ENCODE measurements at places on chromosomes 6 and 20.

DNA sequence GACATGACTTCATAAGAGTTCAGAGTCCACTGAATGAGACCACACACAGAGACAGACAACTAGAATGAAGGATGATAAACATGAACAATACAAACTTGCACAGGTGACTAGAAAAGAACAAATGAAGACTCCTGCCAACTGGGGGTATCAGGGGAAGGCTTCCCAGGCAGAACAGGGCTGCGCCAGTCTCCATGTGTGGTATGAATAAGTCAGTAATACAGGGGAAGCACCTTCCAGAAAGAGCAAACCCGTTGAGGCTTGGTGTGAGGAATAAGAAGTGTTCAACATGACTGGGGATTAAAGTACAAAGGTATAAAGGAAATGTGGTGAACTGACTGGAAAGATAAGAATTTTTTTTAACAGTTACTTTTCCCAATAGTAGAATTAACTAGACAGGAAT is 3.7 kb upstream of the SLC17A2 start:
- no peak for DNase-seq

- no peak for DNase-seq
These were observed 9.2 kb downstream of the CYB5R4 start for GRCh38 chr6:83868639-83869038.

DNA sequence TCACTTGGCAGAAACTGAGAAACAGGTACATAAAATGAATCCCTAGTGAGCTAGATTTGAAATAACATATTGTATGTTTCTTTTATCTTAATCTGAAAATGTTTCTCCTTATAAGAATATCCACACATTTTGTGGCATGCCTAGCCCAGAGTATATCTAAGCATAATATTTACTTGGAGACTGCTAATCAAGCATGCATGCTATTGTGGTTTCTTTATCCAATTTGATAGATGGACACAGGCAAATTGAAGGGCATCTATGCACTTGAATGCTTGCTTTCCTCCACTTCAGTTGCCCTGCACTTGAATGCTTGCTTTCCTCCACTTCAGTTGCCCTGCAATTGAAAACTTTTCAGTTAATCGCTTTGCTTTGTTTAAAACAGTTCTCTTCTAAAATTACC is 729.8 kb downstream of the TBC1D32 start:
- no peak for DNase-seq

GRCh38 chr6:43749461-43749860 is 20.6 kb upstream of the VEGFA start:
- DNase-seq, result no peak

DNA sequence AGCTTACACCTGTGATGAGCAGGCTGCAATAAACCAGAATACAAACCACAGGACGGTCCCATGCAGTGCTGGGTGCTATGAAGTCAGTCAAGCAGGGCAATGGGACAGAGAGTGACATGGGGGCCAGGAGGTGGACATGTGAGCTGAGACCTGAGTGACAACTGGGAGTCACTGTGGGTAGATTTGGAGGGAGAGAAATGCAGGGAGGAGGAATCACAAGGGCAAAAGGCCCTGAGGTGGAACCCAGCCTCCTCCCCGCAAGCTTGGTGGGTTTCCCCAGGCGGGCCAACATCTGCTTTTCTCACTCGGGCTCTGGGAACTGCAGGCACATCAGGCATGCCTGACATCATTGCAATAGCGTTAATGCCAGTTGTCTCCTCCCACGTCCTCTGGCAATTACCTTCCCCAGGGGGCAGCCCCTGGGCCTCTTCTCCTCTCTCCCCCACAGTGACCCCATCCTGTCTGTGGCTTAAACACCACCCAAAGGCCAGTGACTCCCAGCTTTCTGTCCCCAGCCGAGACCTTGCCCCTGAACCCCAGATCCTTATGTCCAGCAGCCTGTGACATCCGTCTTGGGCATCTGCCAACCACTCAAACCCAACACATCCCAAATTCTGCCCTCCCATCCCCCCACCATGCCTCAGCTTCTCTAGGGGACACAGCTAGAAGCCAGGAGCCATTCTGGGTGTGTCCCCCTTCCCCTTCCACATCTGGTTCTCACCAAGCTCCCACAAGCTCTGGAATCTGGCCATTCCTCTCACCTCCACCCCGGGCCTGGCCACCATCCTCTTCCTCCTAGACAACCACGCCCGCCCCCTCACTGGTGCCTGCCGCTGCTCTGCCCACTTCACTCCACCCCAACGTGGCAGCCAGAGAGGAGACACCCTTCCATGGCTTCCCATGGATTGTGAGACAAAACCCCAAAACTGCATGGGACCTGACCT is 28.2 kb downstream of the PDRG1 start:
- DNase-seq, result no peak

DNA sequence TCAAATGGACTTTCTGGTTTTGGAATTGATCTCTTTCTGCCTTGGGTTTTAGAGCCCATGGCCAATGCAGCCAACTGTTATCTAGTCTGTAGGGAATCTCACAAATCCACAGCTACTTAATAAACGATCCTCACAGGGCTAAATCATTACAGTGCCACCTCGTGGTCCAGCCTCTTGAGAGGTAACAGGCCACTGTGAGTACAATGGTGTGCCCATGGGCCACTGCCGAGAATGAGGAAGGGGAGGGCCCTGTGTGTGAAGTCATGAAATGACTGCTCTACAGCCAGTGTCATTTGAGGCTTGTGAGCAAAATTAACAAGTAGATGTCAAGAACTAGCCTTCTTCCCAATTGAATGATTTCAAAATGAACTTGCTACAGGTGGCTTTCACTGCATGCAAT is 54.3 kb upstream of the GMPR start:
- DNase-seq, result peak; percentile 41

DNA sequence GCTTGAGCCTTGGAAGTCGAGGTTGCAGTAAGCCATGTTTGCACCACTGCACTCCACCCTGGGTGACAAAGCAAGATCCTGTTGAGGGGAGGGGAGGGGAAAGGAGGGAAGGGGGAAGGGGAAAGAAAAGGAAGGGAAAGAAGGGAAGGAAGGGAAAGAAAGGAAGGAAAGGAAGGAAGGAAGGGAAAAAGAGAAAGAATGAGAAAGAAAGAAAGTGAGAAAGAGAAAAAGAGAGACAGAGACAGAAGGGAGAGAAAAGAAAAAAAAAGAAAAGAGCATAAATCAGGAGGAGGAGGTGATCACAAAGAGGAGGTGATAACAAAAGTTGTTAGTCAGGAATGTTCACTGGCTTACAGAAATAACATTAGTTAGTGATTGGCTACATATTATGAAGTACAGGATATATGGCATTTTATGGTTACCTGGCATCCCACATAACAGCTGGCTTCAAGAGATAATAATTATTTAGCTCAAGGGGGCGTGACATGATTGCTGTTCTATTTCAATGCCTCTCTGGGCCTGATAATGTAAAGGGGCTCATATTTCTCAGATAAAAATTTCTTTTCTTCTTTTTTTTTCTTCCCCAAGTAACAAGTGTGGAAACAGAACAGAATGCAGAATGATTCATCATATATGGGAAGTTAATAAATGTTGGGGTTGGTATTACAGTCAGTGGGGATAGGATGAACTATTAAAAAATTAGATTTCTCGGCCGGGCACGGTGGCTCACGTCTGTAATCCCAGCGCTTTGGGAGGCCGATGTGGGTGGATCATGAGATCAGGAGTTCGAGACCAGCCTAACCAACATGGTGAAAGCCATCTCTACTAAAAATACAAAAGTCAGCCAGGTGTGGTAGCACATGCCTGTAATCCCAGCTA is 27.1 kb downstream of the SAMHD1 start:
- DNase-seq, result no peak

DNA sequence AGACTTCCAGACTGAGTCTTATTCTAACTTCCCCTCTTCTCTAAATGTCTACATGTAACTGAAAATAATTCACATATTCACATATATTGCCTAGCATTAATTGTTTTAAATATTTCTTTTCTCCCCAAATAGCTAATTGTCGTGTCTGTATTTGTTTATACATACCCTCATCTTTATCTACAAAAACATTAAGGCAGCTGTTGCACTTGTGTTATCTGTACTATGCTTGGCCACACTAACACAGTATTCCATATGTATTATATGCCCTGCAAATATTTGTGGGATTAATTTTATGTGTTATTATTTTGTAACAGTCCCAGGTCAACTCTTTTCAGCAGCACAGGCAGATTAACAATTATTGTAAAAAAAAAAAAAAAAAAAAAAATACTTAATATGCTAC is 11.7 kb downstream of the HDAC2 start:
- no peak for DNase-seq

DNA sequence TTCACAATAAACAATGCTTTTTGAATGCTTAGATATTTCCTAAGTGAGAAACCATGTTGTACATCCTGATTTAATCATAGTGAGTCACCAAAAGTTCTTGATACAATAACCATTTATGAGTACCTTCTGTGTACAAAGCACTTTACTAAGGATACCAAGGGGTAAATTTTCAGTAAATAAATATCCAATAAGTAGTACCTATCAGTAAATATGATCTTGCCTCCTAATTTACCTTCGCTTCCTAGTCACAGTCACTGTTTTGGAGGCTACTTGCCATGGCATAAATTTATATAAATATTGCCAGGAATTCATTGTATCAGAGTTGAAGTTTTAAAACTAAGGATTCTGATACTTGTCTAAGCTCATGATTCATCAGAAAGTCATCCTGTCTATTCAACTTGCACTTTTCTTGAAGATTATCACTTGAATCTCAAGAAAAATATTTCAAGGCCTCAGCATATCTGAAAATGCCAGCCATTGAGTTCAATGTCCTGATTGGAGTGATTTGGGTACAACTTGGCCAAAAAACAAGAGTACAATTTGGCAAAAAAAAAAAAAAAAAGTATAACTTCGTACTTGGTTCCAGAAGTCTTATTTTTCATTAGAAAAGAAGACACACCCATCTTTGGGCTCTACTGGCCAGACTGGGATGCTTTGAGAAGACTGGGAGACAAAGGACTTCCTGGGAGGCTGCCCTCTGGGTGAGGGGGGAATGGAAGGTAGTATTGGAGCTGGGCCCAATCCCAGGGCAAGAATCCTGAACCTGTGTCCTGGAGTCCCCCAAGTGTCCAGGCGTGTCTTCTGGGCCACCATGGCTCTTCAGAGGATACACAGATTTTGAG is 32.8 kb downstream of the RAB22A start:
- DNase-seq, result no peak

DNA sequence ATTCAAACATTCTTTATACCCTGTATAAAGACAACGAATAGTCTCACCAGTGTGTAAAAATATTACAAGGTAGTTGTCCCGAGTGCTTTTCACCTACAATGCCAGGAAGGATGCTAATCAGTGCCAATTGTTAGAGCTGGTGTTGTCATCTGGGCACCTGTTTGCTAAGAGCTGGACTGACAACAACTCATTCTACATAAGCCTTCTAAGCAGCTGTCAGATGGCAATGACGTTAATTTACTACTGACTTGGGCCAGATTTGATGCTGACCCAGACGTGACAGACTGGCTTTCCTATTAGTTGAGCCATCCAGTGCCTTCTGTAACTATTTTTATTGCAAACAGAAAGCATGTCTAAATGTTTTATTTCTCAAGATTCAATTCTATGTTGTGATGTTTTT is 355.2 kb downstream of the ADGRB3 start:
- DNase-seq, result no peak

GRCh38 chr6:36210182-36210581 is 13.6 kb downstream of the BRPF3 start:
- DNase-seq, result no peak

GRCh38 chr6:124190256-124190655 is 386.6 kb downstream of the NKAIN2 start:
- DNase-seq, result peak; percentile 7
